ENCODE measurements at places on chromosomes 1 and 21.

- DNase-seq, result no peak
These were observed 7.2 kb downstream of the RPAP2 start for GRCh38 chr1:92306020-92306419.

DNA sequence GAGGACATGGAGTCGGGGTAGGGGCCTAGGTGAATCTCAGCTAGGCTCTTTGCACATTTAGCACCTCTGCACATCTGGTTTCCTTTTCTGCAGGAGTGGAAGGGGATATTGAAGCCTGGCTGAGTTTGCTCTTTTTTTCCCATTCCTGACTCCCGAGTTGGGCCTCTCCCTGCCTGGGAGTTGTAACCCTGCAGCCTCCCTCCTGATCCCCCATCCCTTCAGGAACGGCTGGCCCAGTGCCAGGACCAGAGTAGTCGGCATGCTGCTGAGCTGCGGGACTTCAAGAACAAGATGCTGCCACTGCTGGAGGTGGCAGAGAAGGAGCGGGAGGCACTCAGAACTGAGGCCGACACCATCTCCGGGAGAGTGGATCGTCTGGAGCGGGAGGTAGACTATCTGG is 836 bp downstream of the OLFML3 start:
- DNase-seq, result peak; percentile 29

DNA sequence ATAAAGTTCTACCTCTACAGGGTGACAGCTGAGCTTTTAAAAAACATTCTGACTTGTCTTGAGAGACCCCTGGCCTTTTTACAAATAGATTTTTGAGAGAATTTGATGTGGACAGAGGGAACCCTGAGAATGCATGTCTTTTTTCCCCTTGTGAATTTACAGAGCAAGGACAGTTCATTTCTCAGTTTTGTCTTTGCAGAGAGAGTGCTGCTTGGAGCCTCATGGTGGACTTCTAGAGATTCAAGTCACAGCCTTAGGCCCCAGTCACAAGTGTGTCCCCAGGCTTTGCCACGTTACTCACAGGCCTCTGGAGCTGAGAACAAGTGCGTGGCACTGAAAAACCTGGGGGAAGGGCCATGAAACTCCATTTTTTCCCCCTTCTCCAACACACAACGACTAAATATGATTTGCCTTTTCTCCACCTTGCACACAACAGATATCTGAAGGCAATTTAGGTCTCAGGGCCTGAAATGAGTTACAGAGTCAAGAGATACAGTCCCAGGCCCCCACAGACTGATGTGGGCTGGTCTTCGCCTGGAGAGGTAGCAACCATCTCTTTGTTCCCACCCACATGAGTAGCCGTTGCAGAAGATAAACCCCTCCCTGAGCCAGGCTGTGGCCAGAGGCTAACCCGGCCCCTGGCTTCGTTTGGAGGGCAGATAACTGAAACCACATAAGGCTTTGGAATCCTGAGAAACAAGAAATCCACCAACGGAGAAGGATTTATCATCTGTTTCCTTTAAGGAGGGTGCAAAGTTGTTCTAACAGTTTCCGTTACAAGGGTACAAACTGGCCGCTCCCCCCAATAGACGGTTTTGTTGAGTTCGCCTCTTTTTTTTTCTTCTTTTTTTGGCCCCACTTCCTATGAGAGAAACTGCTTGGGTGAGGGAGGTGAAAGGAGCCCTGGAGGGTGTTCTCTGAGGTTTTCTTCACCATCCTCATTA is 1.0 kb upstream of the PIGV start:
- peak; percentile 89 for DNase-seq

DNA sequence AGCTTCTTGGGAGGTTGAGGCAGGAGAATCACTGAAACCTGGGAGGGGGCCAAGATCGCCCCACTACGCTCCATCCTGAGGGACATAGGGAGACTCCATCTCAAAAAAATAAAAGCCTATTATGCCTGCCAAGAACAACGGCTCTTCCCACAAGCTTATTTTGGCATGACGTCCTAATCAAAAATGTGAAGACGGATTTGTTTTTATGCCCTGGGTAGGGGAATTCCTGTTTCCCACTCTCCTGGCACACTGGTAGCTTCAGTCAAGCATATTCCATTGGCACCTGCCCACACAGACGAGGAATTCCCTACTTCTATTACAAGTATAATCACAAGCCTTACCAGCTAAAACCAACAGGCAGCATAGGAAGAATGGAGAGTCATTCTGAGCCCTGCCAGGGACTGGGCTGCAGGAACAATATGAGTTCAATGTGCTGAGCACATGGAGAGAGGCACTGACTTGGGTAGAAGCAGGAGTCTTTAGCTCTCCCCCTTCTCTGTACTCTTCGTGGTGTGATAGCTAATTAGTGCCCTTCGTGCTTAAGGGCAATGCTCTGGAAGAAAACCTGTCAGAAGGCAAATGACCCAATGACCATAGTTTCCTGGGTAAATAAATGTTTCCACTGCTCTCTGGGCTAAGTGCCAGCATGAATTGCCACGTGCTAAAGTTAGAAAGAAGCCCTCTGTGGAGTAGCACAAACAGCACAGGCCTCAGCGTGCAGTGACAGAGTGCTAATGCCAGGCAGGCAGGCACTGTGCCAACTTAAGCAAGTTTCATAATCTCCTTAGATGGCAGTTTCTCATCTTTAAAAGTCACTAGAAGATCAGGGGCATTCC is 16.8 kb downstream of the TNFSF4 start:
- DNase-seq, result peak; percentile 81

- no peak for DNase-seq
These were observed 101.6 kb downstream of the TNFSF18 start for GRCh38 chr1:172949096-172949495.

- DNase-seq, result no peak
These were observed 55.9 kb downstream of the ITPKB start for GRCh38 chr1:226682871-226683814.

DNA sequence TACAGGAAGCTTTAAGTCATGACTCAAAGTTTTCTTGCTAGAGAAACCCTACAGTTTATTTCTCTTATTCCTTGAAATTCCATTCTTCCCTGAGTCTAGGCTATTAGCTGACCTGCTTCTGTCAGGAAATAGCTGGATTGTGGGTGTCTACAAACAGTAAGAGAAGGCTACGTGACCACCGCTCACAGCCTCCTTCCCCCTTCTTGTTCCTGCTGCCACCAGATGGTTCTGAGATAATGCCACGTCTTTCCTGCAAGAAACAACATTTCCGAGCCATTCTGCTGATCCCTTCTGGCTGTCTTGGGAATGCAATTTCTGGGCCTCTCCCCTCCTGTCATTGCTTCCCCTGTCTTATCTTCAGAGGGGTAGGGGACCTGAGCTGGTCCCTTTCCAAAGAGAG is 128.9 kb upstream of the SGIP1 start:
- no peak for DNase-seq

- DNase-seq, result no peak
These were observed 72.3 kb upstream of the ACTRT2 start for GRCh38 chr1:2948751-2949680.

GRCh38 chr1:245875581-245876261 is 631.4 kb downstream of the SMYD3 start:
- DNase-seq, result no peak

- no peak for DNase-seq
These were observed 3.9 kb upstream of the PCNX2 start for GRCh38 chr1:233299450-233299849.

- no peak for DNase-seq
These were observed 11.4 kb upstream of the CDCA8 start for GRCh38 chr1:37680933-37681332.

GRCh38 chr1:247448107-247448791 is 9.7 kb downstream of the OR2B11 start:
- peak; percentile 75 for DNase-seq

- DNase-seq, result peak; percentile 70
These were observed 14.4 kb downstream of the LMNA start for GRCh38 chr1:156128654-156129597.

DNA sequence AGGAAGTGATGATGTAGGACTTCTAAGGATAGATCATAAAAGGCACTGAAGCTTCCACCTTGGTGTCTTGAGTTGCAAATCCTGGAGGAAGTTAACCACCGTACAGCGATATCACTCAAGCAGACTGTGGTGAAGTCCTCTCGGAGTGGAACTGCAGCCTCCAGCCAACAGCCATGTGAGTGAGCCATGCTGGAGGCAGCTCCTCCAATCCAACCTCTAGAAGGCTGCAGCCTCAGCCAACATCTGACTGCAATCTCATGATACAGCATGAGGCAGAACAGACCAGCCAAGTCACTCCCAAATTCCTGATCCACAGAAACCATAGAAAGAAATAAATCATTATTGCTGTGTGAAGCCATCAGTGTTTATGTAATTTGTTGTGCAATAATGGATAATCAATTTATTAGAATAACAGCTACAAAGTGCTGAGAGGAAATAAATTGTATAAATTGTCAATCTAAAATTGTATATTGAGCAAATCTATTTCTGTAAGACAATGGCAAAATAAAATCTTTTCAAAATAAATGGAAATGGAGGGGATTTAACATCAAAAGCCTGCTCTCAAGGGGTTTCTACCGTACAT is 65.0 kb downstream of the PRSS38 start:
- DNase-seq, result no peak

GRCh38 chr1:185716095-185716494 is 18.1 kb upstream of the HMCN1 start:
- DNase-seq, result no peak

GRCh38 chr1:212671342-212672031 is 28.2 kb downstream of the BATF3 start:
- peak; percentile 84 for DNase-seq

GRCh38 chr21:26368591-26369320 is 198.2 kb upstream of the APP start:
- DNase-seq, result no peak

DNA sequence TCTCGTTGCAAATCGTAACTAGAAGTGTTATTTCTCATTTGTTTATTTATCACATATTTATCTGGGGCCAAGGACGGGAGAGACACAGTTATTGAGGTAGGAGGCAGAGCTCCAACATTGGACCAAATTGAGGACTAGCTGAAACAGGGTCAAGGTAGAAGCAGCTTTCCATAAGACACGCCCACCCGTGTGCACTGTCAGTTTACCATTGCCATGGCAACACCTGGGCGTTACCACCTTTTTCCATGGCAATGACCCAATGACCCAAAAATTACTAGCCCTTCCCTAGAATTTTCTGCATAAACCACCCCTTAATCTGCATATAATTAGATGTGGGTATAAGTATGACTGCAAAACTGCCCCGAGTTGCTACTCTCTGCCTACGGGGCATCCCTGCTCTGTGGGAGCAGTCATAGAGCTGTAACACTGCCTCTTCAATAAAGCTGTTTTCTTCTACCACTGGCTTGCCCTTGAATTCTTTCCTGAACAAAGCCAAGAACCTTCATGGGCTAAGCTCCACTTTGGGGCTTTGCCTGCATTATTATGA is 72.7 kb downstream of the FBXO2 start:
- DNase-seq, result no peak

DNA sequence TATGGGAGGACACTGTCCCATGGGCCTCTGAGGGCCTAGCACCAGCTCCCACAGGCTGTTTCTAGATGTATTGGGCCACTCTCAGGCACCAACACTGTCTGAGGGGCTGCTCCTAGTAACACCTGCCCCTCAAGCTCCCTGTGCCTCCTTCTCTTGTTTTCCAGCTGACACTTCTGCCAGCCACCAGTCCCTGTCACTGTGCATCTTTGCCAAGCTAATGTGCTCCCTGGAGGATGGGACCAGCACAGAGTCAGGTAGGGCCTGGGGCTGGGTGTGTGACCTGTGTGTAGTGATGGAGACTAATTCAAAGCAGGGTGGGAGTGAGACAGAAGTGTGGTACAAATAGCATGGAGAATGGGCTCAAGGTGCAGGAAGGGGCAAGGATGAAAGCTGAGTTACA is 29.4 kb upstream of the MAGOH start:
- no peak for DNase-seq

GRCh38 chr1:178237121-178237520 is 143.2 kb downstream of the RASAL2 start:
- DNase-seq, result no peak

GRCh38 chr1:81179242-81179641 is 621.5 kb upstream of the ADGRL2 start:
- peak; percentile 66 for DNase-seq

- peak; percentile 85 for DNase-seq
These were observed 18.1 kb downstream of the GPR157 start for GRCh38 chr1:9110669-9111356.

DNA sequence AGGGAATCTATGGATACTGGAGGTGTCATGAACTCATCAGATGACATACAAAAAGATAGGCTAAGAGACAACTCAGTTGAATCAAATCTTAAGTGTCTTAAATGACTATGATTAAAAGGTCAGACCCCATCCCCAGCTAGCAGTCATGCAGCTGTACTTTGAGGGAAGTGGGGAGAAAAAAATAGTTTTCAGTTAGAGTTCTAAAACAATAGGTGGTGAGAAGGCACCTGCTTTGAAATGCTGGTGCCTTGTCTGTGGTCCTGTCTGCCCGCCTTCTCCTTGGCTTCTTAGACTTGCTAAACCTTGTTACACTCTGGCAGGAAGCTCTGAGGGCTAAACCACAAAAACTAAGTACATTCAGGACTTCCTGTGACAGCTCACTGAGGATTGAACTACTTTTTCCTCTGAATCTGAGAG is 15.3 kb downstream of the CD2 start:
- DNase-seq, result peak; percentile 67

DNA sequence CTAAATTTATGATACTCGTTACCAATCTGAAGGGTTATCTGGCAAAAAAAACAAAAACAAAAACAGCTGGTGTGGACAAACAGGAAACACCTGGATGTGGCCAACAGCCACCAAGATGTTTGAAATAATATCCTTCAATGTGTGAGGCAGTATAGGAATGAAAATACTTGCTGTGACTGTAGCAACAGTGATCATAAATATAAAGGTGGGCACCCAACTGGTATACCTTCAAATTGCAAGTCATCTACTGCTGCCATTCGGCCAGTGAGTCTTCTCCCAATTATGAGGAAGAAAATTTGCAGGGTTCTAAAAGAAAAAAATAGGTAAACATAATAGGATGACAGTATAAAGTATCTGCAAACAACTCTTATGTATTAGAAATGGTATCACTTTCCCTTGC is 916 bp downstream of the YIPF1 start:
- no peak for DNase-seq

DNA sequence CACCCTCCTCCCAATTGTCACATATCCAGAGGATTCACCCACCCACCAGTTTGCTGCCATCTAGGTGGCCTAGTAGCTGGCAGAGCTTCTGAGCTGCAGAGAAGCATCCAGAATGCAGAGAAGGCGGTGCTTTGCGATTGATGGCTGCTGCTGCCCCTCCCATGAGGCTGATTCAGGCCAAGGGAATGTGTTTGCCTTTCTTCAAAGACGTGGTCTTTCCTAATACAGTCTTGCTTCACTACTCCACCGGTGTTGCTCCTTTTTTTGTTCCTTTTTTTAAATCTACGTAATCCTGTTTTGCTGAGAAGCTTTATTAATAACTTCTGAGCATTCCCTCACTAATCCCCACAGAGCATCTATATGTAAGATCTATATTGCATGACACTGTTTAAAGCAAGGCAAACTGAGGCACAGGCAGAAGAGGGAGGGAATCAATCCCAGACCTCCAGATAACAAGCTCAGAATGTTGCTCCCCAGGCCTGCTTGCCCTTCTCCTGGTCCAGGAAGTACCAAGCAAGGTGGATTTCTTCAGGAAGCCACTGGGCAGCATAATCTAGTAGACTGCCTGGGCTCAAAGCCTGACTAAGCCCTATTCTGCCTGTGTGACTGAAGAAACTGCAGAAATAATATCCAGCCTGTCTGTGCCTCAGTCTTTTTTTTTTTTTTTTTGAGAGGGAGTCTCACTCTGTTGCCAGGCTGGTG is 275.5 kb upstream of the FMN2 start:
- DNase-seq, result peak; percentile 77

Measured in astrocyte of the spinal cord (primary cell).